ENCODE measurements at places on chromosomes 2 and 18.

DNA sequence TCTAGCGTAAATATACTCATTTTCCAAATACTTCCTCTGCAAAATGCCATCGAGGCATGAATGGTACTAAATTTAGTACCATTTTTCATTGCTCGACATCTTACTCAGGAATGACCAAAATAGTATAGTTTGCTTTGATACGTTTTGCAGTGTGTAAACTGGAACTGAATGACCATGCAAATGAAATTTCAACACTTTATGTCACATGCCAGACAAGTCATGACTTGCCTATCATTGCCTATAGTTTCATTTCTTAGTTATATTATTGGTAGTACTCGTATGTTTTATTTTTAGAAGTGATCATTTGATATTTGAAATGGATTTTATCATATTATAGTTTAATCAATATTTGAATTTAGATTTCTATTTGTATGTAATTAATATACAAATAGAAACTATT is 9.1 kb downstream of the MSTN start:
- no peak for DNase-seq

DNA sequence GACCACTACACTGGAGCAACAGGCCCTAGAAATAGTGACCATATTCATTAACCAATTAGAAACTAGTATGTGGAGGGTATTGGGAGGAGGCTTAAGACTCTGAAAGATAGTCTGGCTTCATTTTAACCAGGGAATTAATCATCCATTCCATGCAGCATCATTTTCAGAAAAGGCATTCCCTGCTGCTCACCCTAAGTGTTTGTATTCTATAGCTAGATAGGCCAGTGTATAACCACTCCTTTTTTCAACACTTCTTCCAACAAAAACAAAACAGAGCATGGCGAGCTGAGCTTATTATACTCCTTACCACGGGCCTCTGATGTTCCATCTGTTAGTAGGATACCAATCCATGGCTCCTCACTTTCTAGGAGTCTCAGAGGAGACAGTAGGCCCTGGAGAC is 112.0 kb upstream of the PKDCC start:
- DNase-seq: no peak

DNA sequence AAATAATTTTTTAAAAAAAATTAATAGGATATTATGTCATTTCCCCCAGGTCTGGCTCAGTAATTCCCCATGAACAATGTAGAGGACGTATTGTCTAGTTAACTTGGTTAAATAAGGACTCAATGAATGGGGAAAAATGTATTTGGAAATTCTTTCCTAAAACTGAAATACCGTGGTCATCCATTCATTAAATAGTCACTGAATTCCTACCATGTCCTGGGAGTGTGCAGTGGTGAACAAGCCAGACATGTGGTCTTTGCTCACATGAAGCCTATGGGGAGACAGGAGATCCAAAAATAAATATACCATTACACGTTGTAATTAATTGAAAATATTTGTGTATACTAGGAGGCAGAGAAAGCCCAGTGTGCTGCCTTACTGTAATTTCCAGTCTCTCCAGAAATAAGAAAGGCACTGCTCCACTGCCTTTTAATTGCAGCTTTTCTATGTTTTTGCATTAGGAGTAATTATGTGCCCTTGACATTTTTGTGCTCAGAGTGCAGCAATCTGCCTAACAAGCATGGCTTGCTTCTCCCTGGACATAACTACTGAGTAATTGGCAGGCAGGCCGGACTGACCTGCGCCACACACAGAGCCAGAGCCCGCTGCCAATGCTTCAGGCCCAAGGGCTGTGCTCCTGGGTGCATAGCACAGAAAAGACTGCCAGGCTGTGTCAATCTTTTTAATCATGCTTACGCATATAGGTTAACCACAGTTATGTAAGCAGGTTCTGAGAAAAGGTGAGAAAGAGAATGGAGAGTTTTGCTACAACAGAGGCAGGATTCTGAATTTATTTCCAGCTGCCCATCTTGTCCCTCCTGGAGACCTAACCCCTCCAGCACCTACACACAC is 22.2 kb upstream of the TTC39C start:
- DNase-seq: no peak

- no peak for DNase-seq
These were observed 40.6 kb downstream of the TAF1B start for GRCh38 chr2:9883897-9884296.

- DNase-seq: no peak
These were observed 24.2 kb downstream of the XDH start for GRCh38 chr2:31390324-31390723.

DNA sequence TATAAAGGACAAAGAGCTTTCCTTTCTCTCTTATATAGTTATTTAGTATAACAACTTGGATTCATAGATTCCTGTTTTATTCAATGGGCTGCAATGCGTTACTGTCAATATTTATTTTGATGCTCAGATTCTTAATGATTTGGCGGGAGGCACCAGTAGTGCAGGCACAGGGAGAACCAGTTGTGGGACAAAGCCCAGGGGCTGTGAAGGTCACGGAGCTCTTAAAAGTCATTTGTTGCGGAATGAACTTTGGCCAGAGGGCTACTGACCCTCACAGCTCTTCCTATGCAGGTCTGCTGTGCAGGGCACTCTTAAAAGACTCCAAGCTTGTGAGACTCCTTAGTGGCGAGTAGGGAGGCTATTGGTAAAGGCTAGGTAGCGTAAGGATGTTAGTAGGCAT is 34.0 kb downstream of the BCL2L11 start:
- DNase-seq: no peak

- no peak for DNase-seq
These were observed 19.8 kb downstream of the DTYMK start for GRCh38 chr2:241666627-241667400.

GRCh38 chr18:12011199-12011956 is 30.1 kb downstream of the IMPA2 start:
- no peak for DNase-seq

DNA sequence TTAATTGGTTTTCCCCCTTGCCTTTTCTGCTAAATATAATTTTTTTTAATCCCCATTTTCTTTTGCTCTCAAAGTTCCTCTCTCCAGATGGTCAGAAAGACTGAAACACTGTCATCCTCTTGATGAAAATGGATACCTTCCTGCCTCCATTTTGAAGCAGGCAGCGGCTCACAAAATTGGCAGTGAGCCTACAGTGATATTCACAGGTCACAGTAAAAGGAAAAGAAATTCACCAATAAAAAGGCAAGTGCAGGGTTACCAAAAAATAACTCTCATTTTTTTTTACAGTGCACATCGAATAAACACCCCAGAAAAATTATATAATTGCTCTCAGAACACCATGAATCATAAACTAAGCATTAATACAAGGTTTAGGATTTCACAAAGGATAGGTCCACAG is 307.5 kb downstream of the TCF4 start:
- DNase-seq: no peak

GRCh38 chr2:105373344-105373781 is 25.5 kb downstream of the FHL2 start:
- no peak for DNase-seq

- no peak for DNase-seq
These were observed 266.7 kb upstream of the KLHL29 start for GRCh38 chr2:23118313-23118712.

DNA sequence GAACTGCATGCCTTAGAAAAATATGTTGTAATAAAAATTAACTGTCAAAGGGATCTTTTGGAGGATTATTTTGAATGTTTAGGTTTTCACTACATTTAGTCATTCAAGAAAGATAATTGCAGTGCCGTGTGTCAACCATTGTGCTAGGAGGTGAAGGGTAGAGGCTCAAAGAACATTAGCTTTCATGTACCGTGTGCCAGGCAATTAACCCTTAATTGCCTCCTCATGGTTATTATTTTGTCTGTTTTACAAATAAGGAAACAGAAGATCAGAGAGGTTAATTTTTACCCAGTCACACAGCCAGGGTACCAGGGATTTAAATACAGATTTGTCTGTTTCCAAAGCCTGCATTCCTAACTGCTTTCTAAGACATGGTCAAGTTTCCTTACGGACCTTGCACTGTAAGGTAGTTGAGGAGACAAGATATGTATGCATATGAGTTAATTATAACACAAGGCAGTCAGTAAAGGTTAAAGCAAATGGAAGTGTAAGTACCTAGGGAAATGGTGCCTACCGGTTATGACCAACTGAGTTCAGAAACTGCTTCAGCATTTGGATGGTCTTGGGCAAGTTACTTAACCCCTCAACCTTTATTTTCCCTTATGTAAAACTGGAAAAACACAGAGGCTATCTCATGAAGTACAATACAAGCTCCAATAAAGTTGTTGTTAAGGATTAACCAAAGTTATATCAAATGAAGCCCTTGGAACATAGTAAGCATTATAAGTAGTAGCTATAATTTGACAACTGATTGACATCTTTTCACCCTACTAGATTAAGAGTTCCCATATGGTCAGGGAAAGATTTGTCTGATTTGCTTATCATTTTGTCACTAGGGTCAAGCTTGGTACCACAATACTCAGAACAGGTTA is 434.9 kb downstream of the MBD2 start:
- no peak for DNase-seq

GRCh38 chr18:37260367-37261093 is 305.1 kb downstream of the CELF4 start:
- no peak for DNase-seq

GRCh38 chr2:61535449-61535848 is 2.7 kb downstream of the XPO1 start:
- DNase-seq: no peak

GRCh38 chr18:22102953-22103646 is 66.3 kb upstream of the GATA6 start:
- peak; percentile 36 for DNase-seq

- no peak for DNase-seq
These were observed 284.6 kb downstream of the MBD5 start for GRCh38 chr2:148305476-148305875.

GRCh38 chr18:21489919-21490495 is 110.5 kb downstream of the ESCO1 start:
- DNase-seq: peak; percentile 40

- DNase-seq: no peak
These were observed 180.8 kb downstream of the WDR7 start for GRCh38 chr18:56831988-56832387.

DNA sequence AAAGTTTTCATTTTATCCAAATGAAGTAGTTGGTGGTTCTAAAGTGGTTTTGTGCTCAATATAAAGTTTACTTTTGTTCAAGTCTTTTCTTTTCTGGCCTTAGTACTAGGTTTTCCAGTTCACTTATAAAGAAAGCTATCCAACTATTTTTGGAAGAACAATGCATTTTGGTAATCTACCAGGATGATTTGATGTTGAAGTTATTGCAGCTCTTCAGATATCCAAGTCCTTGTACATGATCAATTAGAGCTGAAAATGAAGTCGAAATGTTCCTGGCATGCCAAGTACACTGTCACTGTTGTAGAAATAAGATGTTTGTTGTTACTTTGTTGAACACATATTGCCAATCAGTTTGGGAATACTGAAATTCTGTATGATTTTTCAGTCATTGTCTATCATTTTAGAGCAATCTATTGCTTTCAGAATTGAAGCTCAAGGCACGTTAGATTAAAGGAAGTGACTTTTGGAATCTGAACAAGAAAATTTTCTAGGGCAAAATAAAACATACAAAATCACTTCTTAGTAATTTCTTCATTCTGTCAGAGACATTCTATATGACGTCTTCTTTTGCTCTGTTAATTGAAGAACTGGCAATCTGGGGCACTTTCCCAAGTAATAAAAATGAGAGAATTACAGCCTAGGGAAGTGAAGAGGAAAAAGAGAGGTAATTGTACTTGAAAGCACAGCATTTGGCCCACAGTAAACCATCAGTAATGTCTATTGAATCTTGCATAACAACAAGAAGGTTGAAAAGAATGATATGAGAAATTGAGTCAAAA is 232.3 kb downstream of the MREG start:
- DNase-seq: no peak

- DNase-seq: peak; percentile 56
These were observed 56.7 kb upstream of the FHL2 start for GRCh38 chr2:105455488-105456003.

DNA sequence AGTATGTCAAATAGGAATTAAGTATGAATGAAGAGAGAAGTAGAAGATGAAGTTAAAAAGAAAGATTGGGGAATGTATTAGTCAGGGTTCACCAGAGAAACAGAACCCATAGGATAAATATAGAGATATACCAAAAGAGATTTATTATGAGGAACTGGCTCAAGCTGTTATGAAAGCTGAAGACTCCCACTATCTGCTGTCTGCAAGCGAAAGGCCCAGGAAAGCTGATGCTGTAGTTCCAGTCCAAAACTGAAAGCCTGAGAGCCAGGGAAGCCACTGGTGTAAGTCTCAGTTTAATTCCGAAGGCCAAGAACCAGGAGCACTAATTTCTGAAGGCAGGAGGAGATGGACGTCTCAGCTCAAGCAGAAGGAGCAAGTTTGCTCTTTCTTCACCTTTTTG is 200.9 kb upstream of the FN1 start:
- no peak for DNase-seq

DNA sequence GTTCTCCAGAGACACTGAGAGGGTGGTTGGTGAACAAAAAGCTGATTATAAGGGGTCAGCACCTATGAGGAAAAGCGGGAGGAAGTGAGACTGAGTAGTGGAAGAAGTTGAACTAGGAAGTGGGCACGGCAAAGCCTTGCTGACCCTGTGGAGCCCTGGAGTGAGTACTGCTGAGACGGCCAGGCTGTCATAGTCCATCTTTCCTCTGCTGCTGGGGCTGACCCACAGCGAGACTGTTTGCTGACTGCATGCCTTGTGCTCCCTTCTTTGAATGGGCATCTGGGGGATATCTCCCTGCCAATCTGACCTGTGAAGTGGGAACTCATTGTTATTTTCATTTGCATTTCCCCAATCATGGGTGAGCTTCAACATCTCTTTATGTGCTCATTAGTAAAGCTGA is 92.4 kb upstream of the LDAH start:
- DNase-seq: no peak

DNA sequence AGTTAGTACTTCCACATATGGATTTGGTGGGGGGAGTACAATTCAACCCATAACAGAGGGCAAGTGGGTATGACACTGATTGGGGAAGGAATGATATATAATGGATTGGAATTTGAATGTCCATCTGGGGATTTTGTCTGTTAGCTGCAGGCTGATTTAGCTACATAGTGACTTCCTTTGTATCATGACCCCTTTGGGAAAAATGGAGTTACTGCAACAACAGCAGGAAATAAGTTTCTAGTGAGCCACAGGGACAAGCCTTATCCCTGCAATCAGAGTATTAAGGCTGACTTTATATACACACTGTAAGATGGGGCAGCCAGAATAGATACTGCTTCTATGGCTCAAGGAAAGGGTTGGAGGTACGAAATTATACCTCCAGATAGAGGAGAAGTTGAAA is 404.4 kb upstream of the MEIS1 start:
- DNase-seq: no peak

DNA sequence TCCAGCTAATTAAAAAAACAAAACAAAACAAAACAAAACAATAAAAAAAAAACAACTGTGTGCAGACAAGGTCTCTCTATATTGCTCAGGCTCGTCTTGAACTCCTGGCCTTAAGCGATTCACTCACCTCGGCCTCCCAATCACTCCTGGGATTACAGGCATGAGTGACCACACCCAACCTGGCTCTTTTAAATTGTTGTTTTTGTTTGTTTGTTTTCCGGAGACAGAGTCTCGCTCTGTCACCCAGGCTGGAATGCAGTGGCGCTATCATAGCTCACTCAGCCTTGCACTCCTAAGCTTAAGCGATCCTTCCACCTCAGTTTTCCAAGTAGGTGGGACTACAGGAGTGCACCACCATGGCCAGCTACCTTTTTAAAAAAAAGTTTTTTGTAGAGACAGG is 201.6 kb downstream of the EN1 start:
- DNase-seq: no peak

- peak; percentile 48 for DNase-seq
These were observed 3.0 kb downstream of the FEV start for GRCh38 chr2:218981881-218982585.

GRCh38 chr2:14520385-14520945 is 112.1 kb upstream of the LRATD1 start:
- no peak for DNase-seq

GRCh38 chr2:162148956-162149355 is 3.1 kb downstream of the GCG start:
- DNase-seq: no peak
